ENCODE measurements at places on chromosomes 4 and X. TPM values are rescaled to one million over a fixed set of nuclear protein-coding genes. Genes with fewer than 3 reads are reported as not detected.

DNA sequence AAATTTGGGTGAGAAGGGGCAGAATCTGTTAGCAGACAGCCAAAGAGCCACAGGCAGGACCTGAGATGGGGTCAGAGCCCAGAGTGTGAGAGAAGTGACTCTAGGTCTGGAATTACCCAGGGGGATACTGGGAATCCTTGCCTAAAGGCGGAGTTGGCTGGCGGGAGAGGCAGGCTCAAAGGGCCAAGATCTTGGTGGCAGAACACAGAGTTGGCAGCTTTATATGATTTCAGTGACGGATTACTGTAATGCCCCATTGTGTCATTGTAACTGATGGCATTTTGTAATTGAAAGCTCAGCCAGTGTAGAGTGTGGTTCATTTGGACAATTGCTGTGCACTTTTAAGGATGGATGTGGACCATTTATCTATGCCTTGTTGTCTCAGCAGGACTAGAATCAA lies 77.3 kb downstream of the SMIM20 start:
- no peak for DNase-seq

- DNase-seq, result no peak
Measured at GRCh38 chrX:31124536-31124935, 52.7 kb upstream of the FTHL17 start.

- DNase-seq, result peak; percentile 1
Measured at GRCh38 chrX:129347291-129347690, 176.0 kb downstream of the SMARCA1 start.

- DNase-seq, result no peak
Measured at GRCh38 chrX:49230500-49231232, 2.5 kb downstream of the CACNA1F start.

GRCh38 chrX:24774650-24775049 lies 80.9 kb downstream of the POLA1 start:
- DNase-seq, result no peak

DNA sequence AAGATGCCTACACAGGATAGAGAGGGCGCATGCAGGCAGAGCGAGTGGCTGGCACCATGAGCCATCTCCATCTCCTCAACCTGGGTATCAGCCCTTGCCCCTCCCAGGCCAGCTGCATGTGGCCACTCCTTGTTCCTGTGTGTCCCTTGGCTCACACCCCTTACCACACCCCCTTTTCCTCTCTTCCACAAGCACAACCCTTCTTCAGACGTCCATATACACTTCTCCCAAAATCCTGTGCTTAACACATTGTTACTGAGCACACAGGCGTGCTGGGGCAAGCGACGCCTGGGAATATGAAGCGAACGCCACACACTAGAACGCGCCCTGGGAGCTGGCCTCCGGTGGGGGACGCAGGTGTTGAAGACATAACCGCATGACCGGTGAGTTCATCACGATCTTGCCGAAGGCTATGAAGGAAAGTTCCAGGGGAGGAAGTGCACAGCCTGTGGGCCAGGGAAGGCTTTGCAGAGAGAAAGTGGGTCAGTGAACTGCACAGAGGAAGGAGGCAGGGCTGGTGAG lies 19.1 kb upstream of the KIAA0232 start:
- no peak for DNase-seq

GRCh38 chr4:67869580-67870190 lies 14.1 kb downstream of the TMPRSS11D start:
- no peak for DNase-seq

- no peak for DNase-seq
Measured at GRCh38 chrX:119647552-119648420, 41.6 kb upstream of the NKRF start.

The LRRC66 gene
- total RNA-seq, result 0.25 TPM

The TENM3 gene
- total RNA-seq, result not detected

The ADGRG4 gene
- not detected for total RNA-seq

The OPN1MW2 gene
- not detected for total RNA-seq

The DIAPH2 gene
- total RNA-seq, result 21.3 TPM

Data from OCI-LY7 (cell line).